Glutamatergic neuron (in vitro differentiated cells): ENCODE measurements at places on chromosomes 1 and 21. TPM values are rescaled to one million over a fixed set of nuclear protein-coding genes. Genes with fewer than 3 reads are reported as not detected.

The CIART gene
- 4.7 TPM for total RNA-seq

The SLC1A7 gene
- not detected for total RNA-seq

The SHE gene
- total RNA-seq: 0.07 TPM

The C1orf87 gene
- not detected for total RNA-seq

The KAZN gene
- total RNA-seq: 7.9 TPM

The LDLRAD2 gene
- not detected for total RNA-seq

The TYW3 gene
- total RNA-seq: 7.6 TPM

The PDZK1 gene
- 1.7 TPM for total RNA-seq

The COL8A2 gene
- not detected for total RNA-seq

The ARHGEF16 gene
- 0.34 TPM for total RNA-seq
